ENCODE measurements at places on chromosomes 16 and 17.
A peak's percentile ranks its signal among the peaks of the same experiment; 100 is the strongest.

GRCh38 chr17:18004345-18004744 is 31.7 kb downstream of the DRC3 start:
- DNase-seq, result no peak

GRCh38 chr16:49596648-49597291 is 223.2 kb downstream of the C16orf78 start:
- DNase-seq, result no peak

DNA sequence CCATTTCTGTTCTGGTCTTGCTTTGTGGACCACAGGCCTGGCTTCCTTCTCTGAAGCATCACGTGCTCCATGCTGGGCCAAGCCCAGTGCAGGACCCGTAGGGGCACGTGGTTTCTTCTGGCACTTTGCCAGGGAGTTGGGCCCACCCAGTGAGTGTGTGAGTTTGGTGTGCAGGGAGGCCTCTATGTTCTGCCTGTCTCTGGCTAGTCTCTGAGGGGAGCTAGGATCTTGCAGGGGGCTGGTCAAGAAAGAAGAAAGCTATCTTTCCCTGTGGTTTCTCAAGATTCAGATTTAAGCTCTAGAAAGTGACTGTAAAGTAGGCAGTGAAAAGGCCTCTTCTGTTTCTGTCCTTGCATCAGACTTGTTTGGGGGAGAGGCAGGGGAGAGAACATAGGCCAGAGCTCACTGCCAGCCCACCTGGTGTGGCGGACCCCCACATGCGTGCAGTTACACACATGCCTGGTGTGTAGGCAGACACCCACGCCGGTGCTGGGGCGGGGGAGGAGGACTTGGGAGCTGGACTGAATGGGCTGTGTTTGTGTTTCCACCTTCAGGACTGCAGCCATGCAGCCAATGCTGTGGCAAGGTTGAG is 11.8 kb downstream of the LASP1 start:
- DNase-seq, result no peak

GRCh38 chr16:88721236-88721635 is 14.9 kb downstream of the CTU2 start:
- DNase-seq, result no peak

DNA sequence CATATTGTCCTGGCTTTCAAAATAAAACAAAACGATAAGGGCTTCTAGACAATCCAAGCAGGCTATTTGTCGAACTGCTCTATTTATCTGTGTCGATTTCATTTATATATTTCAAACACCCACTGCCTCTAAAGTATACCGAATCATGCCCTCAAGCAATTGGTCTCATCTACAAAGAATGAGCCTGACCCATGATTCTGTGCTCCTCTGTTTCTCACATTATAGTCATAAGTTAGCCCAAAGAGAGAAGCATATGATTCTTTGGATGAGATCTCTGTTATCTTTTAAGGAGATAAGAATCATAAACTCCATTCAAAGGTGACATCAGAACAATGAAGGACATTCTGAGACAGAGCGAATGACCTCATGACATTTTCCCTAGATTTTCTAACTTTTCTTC is 191.1 kb downstream of the MAP2K6 start:
- DNase-seq, result no peak

DNA sequence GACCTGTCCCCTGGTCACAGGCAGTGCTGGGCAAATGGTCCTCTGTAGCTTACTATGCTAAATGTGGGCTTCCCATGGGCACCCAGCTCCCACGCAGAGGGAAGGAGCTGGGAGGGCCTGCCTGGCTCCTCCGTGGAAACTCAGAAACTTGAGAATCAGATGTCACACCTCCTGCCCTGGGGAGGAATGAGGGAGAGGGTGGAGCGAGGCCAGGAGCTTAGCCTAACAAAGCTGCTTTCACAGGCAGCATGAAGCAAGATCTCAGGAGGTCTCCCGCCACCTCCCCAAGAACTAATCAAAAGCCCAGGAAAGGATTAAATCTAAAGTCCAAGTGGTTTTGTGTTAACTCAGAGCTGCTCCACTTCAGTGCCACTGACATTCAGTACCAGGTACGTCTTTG is 33.6 kb upstream of the XYLT2 start:
- DNase-seq, result no peak

GRCh38 chr16:72978212-72978611 is 69.7 kb downstream of the ZFHX3 start:
- no peak for DNase-seq

DNA sequence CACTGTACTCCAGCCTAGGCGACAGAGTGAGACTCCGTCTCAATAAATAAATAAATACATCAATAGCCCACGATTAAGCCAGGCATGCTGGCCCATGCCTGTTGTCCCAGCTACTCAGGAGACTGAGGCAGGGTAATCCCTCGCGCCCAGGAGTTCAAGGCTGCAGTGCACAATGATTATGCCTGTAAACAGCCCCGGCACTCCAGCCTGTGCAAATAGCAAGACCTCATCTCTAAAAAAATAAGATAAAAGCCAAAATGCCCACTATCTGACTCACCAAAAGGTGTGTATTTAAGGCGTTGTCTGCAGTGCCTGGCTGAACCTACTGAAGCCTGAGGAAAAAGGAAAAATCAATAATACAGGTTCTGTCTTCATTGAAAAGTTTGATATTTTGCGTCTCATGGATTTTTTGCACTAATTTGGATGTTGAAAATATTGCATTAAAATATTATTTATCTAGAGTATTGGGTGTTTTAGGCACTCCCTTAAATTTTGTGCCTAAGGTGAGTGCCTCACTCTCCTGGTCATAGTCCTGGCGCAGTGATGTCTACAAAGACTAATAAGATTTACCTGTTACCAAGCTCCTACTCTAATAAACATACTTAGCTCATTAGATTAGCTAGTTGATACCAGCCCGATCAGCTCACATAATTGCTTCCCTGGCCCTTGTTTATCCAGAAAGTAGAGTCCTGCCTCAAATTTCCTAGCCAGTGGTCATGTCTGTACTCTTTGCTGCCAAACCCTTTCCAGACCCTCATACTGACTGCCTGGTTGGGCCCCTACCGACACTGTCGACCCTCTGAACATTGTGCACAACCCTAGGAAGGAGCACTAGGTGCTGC is 24.7 kb upstream of the TOB1 start:
- DNase-seq, result peak; percentile 2
